ENCODE measurements at places on chromosomes 7 and 10.

- no peak for DNase-seq
Observed at GRCh38 chr10:111113238-111113960, 36.6 kb downstream of the ADRA2A start.

DNA sequence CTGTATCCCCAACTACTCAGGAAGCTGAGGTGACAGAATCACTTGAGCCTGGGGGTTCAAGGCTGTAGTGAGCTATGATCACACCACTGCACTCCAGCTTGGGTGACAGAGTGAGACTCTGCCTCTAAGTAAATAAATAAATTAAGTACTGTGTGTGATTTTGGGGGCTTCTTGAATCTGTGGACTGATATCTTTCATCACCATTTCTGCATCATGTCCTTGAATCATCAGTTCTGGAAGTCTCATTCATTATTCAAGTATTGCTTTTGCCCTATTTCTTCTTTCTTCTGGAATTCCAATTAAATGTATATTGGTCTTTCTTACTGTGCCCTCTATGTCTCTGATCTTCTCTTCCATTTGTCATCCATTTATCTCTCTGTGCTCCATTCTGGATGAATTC lies 46.7 kb upstream of the OPN4 start:
- DNase-seq, result no peak

DNA sequence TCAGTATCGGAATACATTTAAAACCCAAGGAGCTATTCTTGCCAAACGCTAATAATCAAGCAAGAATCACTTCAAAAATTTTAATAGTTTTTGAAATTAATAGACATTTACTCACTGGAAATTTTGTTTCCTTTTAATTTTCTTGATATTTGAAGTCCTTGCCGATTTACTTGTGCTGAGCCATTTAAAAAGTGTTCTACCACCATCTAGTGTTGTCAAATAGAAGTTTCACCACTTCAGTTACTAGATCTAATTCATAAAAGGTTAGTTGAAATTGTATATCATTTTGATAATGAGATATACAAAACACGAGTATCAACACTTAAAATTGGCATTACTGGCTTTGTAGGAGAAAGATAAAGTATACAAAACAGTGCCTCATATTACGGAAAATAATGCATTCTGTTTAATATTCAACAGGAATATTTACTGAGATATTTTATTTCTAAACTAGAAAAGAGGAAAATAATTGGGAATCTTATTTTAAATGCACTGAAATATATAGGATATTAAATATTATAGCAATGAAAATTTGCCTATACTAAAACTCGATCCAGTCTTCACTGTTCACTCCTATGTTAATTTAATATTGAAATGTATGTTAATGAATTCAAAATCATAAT lies 664.8 kb upstream of the SEMA3D start:
- DNase-seq, result peak; percentile 0

GRCh38 chr10:44659320-44659719 lies 251.8 kb upstream of the TMEM72 start:
- no peak for DNase-seq

DNA sequence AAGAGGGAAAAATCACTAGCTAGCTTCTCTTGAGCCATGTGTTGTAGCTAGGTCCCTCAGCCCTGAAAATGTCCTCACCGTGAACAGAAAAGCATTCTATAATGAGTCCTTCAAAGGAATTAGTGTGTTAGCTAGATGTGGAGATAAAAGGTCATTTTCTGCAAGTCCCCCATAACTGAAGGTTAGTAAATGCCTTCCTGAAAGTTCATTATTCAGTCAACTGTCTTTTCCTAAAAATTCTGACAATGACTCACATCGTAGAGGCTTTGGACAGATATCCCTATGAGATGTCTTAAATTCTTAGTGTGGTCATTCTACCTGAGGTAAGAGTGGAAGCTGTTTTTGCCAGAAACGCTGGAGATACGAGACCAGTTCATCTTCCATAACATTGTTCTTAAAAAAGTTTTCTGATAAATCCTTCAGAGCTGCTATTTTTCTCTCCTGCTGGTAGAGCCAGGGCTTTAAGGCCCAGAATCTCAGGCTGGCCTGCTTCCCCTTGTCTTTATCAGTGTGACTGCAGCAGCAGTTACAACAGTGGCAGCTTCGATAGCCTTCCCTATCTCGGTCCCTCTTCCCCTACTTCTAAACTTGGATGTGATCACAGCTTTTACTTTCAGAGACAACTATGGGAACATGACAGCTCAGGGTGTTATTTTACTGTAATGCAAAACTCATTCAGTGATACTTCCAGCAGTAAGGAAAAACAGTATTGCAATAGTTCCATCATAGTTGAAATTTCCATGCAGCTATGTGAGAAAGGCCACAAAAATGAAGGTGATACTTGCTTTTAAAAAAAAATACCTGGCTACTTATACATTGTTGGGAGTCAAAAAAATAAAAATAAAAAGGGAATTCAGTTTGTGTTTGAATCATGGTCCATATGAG lies 37.3 kb upstream of the PRKAR2B start:
- no peak for DNase-seq

GRCh38 chr7:87047-87446 lies 105.3 kb upstream of the FAM20C start:
- no peak for DNase-seq

DNA sequence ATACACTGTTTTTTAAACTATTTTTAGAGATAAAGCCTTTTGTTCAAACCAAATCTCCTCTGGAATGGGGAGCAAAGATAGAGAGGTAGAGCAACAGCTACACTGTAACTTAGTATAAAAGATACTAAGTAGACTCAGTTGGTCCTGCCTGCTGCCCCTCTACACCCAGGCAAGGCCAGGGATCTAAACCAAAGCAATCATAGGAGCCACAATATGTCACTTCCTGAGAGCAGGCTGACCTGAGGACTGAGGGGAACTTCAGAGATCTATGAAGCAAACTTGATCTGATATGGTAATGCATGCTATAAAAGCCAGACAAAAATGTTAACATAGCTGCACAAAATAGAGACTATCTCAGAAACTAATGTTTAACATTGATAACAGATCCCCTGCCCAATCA lies 7.0 kb upstream of the TRDMT1 start:
- DNase-seq, result no peak

DNA sequence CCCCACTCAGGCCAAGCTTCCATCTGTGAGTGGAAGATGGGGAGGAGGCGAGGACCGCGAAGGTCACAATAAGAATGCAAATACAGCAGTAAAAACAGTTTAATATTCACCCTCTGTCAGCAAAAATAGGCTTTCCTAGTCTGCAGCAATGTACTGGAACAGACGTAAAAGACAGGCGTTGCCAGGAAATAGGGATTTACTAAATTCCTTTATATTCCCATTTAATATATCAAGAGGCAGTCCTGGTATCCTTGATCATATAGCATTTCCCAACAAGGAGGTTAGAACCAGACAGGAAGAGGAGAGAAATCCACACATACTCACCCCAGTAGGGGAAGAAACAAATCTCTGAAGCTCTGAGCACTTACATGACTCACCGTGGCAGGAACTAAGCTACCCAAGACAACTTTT lies 1054.9 kb upstream of the C7orf33 start:
- DNase-seq, result no peak

DNA sequence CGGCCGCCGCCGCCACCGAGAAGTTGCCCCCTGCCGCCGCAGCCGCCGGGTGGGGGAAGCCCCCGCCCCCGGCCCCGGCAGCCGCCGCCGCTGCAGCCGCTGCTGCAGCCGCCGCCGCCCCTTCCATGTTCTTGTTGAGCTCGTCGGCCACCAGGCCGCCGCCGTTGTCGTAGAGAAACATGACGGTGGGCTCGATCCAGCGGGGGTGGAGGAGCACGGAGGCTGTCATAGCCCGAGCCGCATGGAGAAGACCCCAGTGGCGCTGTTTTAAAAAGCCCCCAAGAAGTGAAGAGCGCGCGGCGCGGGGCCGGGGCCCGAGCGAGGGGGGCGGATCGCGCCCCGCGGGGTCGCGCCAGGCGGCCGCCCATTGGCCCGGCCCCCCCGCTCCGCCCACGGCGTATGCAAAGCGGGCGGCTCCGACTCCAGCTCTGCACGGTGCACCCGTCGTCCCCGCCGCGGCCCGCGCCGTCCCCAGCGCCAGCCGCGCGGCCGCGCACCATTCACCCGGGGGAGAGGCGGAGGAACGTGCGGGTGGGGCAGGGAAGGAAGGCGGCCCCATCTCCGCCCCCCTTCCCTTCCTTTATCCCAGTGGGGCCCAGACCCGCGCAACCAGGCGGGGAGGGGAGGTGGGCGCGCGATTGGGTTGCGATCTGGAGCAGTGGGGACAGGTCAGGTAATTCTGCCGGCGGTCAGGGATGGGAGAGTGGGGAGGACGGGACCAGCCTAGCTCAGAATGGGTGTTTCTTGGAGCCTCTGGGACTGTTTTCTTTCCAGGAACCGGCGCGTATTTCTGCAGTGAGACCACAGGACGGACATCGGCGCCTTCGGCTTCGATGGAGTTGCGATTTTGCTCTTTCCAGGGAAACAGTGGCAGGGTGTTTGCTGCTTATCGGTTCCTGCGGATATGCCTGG lies at the start of gene HOXA13:
Gene HOXA13 (minus strand): TSS at position 243 of the 912 bp plus-strand sequence. CDS start 14 bp downstream, at position 229.
- no peak for DNase-seq

DNA sequence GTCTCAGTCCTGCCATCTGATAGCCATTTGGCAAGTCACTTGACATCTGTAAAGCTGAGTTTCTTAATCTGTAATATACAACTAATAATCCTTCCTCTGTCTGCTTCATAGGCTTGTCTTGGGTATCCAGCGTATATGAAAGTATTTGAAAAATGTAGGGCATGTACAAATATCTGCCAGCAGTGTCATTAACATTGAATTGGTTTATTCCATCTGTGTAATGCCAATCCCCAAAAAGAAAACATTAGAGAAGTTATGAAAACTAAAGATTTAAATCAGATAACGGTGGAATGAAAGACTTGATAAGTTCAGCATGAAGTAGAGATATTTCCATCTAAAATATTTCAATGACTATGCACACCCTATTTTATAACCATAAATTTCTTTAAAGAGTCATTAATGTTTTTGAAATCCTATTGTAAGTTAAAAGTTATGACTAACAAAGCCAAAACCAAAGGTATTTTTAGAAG lies 9.8 kb upstream of the RTKN2 start:
- DNase-seq, result no peak

DNA sequence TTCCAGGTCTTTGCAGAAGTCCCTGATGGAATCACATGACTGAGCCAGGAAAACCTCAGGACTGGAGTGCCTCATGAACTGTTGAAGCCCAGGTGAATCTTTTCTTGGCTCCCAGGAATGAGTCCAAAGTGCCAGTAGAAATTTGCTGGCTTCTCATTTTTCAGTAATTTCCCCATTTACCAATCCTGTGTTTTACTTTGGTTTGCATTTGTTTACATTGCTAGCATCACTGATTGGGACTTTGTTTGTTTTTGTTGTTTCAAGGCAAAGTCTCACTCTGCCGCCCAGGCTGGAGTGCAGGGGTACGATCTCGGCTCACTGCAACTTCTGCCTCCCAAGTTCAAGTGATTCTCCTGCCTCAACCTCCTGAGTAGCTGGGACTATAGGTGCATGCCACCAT lies 1.6 kb upstream of the ZNF12 start:
- no peak for DNase-seq

DNA sequence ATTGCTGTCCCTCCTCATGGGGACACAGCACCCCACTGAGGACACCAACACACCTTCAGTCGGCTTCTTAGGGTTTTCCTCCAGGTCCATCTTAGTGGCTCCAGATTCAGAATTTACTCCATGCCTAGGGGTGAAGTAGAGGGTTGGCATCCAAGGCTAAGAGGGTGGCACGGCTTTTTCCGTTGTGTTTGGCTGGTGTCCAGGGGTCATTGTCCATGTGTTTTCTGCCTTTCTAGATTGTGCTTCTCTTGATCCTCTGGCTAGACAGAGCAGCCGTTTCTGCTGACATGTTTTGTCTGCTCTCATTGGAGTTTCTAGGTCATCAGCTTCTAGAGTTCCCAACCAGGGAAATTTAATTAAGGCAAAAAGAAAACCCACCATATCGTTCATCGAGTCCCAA lies 291.6 kb upstream of the CELF2 start:
- no peak for DNase-seq

- DNase-seq, result no peak
Observed at GRCh38 chr7:15560968-15561367, 847 bp downstream of the AGMO start.

- DNase-seq, result no peak
Observed at GRCh38 chr10:110643653-110644597, at the start of gene RBM20. Gene RBM20 (plus strand): TSS chr10:110644336. CDS start chr10:110644455, 119 bp downstream.

DNA sequence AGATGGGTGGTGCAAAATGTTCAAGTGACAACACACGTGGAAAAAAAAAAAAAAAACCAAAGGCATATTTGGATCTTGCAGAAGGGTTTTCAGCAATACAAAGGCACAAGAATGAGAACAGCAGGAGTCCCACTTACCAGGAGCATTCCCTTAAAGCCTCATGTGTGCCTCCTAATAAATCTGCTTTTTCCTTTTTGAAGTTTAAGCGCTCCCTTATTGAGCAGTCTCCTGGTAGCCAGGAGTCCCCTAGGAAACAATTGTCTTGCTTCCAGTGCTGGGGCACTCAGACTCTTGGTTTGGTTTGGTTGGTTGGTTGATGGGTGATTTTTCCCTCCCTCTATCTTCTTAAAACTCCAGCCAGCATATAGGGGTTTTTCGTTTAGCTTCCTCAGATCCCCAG lies 321.8 kb upstream of the NFE2L3 start:
- DNase-seq, result no peak

GRCh38 chr10:12299222-12299965 lies 50.0 kb upstream of the CAMK1D start:
- DNase-seq, result no peak

- no peak for DNase-seq
Observed at GRCh38 chr7:96118449-96119001, 203.4 kb downstream of the SLC25A13 start.

DNA sequence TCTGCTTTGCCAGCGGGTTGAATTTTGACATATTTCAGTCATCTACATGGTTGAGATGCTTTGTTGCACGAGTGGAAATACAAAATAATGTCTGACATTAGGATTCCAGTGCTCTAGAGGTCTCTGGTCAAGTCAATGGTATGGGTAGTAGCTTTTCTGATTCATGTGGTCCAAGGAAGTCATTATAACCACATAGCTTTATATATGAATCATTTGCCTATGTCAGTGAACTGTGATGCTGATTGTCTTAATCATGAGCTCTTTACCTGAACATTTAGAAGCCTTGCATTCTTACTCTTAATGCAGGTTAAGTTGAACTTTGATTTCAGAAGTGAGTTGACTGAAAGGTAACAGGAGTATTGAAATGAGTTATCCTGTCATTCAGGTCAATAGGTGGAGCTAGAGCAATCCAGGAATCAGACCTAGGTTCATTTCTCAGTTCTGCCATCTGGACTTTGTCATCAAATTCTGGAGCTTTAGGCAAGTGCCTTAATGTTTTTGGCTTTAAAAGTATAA lies 3.3 kb downstream of the MAPK8 start:
- DNase-seq, result peak; percentile 57

GRCh38 chr7:39451901-39452300 lies 114.3 kb upstream of the YAE1 start:
- no peak for DNase-seq

GRCh38 chr10:63553031-63553430 lies 31.8 kb downstream of the REEP3 start:
- no peak for DNase-seq

DNA sequence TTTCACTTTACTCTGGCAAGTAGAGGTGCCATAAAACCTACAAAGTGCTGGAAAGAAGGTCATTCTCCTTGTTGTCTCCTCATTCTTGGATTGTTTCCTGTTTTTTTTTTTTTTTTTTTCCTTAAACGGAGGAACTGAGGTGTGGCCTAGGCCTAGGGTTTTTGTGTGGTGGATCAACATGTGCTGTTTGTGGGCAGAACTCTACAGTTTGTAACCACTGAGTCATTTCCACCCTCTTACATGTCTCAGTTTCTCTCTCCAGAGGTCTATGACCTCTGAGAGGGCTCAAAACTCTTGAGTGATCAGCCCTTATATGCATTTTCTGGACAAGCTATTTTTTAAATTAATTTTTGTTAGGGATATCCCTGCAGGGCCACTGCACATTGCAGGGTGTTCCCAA lies 296.0 kb downstream of the PPP1R3A start:
- no peak for DNase-seq

GRCh38 chr7:107469929-107470328 lies at the start of gene GPR22:
Gene GPR22 (plus strand): TSS chr7:107470057. CDS start chr7:107474061, 4,004 bp downstream.
- no peak for DNase-seq
